Adrenal gland (tissue), 19 donors: ENCODE measurements at places on chromosomes 7 and 10. TPM values are rescaled to one million over a fixed set of nuclear protein-coding genes. Genes with fewer than 3 reads are reported as not detected.

- DNase-seq = no peak
Observed at GRCh38 chr7:28773423-28774145, 184.5 kb downstream of the TRIL start.

DNA sequence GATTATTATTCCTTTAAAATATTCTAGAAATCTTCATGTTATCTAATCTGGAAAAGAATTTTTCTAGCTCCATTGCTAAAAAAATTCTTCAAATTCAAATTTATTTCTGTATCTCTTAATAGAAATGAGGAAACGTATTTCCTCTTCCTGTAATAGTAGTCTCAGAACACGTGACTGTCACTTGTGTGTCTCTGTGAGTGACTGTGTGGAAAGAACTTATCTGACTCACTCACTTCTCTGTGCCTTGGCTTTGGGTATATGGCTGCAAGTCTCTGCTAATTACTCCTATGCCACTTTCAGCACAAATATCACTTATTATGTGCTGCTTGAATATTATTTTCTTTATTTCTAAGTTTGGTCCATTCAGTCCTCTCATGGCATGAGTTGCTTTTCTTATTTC lies 132.7 kb downstream of the CNTNAP2 start:
- DNase-seq = no peak

GRCh38 chr7:19294619-19295018 lies 149.4 kb upstream of the FERD3L start:
- DNase-seq = no peak

DNA sequence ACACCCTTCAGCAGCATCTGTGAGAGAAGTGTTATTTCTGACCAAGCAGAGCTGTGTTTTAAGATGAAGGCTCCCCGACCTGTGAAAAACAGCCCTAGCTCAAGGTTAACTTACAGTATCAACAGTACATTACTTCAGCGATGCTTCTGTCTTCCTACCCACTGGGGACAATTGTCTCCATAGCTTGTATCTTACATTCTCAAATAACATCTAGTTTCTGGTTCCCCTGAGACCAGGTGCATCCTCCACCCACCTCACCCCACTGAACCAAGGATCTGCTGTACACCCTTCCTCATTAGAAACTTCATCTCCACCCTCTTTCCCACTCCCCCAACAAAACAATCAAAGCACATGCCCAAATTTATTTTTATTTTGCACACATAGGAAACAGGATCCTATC lies 102.0 kb downstream of the VOPP1 start:
- no peak for DNase-seq

DNA sequence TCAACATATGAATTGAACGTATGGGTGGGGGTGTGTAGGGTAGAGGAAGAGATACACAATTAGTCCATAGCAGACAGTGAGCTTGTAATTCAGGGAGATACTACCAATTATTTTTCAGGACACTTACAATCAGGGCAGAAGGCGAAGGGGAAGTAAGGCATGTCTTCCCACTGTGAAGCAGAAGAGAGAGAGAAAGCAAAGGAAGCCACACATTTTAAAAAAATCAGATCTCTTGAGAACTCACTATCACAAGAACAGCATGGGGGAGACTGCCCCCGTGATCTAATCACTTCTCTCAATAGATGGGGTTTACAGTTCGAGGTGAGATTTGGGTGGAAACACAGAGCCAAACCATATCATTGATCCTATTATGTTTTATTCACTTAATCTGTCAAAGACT lies 116.4 kb upstream of the RPA3 start:
- no peak for DNase-seq

GRCh38 chr7:94738071-94738470 lies 82.1 kb upstream of the SGCE start:
- no peak for DNase-seq

Gene TAF5
- 4.5 TPM for total RNA-seq

Gene HTR7
- 0.24 TPM for total RNA-seq

Gene ECHDC3
- 3.8 TPM for total RNA-seq

Gene CAMK1D
- 6.8 TPM for total RNA-seq

- peak; percentile 64 for DNase-seq
Observed at GRCh38 chr7:27210441-27211083, 10.7 kb upstream of the HOXA13 start.
